Hematopoietic multipotent progenitor cell treated with erythropoietin and hydrocortisone succinate and interleukin-3 and kit ligand, for 4 days (in vitro differentiated cells): ENCODE measurements at places on chromosomes 4 and X.

DNA sequence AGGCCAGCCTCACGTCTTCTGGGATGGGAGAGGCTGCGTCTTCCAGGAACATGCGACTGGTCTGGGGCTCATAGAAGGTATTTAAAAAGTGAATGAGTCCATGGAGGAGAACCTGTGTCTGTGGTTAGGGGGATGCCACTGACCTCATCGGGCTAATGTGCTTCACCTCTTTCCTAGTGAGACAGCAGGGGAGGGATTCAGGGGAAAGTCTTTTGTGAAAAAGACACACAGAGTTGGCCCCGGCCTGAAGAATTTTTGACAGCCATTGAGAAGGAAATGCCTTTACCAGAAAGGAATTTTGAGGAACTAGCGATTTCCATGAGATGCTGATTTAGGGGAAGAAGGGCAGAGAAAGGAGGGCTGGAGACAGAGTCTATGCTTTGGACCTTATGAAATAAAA is 11.0 kb upstream of the C4orf50 start:
- no peak for DNase-seq

GRCh38 chrX:121635141-121635540 is 587.7 kb downstream of the GLUD2 start:
- DNase-seq, result no peak

GRCh38 chr4:103429283-103429682 is 231.1 kb upstream of the CENPE start:
- peak; percentile 10 for DNase-seq

DNA sequence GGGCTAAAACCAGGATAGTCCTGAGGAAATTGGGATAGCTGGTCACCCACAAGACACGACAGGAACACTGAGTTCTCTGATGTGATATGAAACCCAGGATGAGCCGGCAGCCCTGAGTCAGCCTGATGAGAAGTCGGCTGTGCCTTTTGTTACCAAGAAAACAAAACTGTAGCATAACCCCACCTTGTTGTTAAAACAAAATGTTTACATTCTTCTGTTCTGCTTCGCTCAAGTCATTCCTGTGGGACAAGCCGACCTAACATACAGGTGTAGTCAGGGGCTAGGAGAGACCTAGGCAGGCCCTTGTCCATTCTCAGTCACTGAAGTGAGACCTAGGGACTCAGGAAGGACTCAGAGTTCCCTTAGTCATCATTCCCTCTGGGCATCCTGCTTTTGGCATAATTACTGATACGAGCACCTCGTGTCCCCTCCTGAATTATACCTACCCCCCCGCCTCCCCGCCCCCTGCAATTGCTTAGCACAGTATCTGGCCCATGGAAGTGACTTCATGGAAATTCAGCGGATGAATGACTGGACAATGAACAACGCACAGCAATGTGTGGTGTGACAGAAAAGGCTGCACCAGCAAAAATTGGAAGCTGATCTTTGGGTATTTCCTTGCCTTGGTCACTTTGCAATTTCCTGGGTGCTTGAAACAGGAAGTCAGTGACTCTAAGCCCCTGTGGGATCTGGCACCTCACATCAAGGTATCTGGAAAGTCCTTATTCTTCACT is 31.9 kb upstream of the TLR2 start:
- no peak for DNase-seq

DNA sequence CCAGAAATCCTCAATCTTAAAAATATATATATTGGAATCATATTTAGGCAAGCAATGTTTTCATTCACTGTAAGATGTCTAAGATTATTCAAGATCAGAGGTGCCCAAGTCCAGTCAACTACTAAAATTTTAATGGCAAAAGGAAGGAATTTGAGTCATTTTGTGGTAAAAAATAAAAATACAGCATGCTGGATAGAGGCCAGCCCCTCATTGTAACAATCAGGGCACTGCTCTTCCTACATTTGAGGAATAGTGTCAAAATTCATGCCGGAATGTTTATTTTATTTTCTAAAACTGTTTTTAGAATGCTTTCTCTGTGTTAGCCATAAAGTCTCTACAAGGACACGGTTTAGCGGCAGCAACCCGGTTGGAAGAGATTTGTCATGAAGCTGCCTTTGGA is 49.9 kb upstream of the SRD5A3 start:
- DNase-seq, result no peak

DNA sequence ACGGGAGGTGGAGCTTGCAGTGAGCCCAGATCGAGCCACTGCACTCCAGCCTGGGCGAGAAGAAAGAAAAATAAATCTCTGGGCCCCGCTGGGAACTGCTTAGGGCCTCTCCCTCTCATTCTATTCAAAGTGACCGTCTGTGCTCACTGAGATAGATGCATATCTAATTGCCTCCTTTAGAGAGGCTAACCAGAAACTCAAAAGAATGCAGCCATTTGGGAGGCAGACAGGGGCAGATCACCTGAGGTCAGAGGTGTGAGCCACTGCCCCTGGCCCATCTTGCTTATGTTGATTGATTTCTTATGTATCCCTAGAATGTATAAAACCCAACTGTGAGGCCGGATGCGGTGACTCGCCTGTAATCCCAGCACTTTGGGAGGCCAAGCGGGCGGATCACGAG is 6.2 kb upstream of the CSF2RA start:
- DNase-seq, result no peak

DNA sequence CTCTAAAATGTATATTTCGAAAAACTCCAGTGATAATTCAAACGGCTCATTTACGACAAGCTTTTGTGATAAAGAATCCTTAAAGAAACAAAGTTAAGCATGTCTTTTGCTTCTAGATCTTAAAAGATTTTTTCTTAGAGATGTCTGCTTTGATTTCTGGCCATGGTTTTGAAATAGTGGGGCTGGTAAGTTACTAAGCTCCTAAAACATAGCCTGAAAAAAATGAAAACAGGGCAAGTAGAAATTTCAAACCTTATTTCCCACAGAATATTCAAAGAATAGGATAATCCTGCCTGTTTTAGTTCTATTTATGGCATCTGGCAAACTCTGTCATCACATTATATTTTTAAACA is 318.3 kb downstream of the ARHGAP24 start:
- no peak for DNase-seq

GRCh38 chr4:11421116-11421515 is 7.6 kb downstream of the HS3ST1 start:
- DNase-seq, result no peak

GRCh38 chr4:14867847-14868246 is 134.4 kb upstream of the CPEB2 start:
- no peak for DNase-seq
